ENCODE measurements at places on chromosomes 3 and 15.

GRCh38 chr15:41416128-41416741 is 660 bp upstream of the RTF1 start:
- no peak for DNase-seq

GRCh38 chr3:182606905-182607504 is 186.3 kb upstream of the ATP11B start:
- no peak for DNase-seq

DNA sequence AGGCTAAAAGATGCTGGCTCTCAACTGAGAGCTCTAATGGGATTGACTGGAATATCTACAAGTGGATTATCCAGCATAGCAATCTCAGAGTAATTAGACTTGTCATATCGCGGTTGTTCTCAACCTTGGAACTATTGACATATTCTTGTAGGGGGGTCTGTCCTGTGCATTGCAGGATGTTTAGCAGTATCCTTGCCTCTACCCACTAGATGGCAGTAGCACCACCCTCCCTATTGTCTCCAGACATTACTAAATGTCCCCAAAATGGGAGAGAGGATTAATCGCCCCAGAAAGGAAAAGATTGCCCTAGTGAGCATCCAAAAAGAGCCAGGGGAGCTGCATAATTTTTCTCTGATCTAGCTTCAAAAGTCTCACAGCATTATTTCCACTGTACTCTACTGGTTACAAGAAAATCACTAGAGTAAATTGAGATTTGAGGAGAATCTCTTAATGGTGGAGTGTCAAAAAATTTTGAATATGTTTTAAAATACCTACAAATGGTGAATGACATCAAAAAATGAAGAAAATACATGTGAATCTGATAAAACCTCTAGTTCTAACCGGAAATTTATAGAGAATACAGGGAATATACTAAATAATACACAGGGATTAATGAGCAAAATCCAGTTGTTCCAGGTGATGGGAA is 388.2 kb upstream of the AGTR1 start:
- no peak for DNase-seq

DNA sequence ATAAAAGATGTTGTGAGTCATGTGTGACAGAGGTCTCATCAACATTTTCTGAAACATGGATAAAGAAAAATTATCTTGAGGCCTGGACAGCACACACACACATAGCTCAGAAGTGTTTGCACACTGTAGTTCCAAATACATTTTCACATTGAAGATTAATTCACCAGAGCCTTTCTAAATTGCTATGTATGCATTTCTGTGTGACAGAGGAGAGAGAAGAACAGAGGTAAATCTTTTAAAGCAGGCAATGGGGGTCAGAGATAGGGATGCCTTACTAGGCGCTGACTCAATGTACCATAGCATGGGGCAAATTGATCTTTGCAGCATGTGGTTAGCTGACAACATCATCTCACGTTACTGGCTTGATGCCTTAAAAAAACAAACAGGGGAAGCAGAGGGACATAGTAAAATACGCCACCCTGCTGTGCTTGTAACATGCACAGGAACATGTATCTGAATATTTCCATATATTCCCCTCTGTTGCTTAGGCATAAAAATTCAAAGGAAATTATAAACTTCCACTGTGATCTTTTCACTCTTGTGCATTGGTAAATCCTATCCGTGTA is 7.7 kb downstream of the POU1F1 start:
- no peak for DNase-seq

- no peak for DNase-seq
These were observed 20.8 kb downstream of the UBE2E1 start for GRCh38 chr3:23826382-23827064.

DNA sequence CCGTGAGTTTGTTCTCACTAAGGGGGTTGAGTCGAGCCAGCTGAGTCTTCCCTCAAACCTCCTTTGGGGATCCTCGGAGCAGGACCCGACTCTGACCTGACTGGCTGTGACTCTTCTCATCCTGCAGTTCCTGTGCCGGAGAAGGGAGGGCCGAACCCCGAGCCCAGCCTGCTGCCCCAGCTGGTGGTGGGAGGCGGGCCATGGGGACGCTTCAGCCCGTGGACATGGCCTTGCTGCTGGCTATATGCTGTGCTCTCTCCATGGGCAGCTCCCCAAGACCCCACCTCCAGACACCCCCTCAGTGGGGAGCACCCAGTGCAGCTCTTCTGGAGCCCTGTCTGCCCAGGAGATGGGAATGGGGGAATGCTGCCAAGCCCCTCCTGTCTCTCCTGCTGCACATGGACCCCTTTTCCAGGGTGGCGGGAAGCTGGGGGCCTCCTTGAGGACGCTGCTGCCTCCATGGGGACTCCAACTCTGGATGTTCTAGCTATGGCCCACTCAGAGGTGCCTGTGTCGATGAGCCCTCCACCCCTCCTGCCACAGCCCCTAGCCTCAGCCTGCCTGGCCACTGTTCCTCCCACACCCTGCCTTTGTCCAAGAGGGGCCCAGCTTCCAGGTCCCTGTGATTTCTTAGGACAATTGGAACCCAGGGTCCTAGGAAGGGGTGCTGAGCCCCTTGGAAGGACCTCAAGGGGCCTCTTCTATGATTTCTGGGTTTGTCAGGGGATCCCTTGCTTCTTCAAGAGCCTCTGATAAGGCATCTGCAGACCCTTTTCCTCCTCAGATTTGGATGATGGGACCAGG is 12.8 kb downstream of the C15orf39 start:
- no peak for DNase-seq

DNA sequence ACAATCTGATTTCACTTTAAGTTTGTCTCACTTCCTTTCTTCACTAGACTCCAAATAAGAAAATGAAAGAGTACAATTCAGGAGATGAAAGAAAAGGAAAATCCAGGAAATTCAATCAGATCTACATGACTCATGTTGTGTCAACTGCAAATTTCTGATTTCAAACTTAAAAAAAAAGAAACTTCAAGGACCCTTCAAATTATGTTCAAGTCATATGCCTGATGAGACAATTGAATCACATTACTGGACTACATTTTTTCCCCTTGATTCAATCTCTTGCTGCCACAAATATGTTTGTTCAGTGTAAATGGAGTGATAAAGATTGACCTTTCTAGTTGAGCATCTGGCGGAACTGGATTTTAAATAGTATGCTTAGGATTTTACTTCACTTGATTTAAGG is 37.4 kb downstream of the FRMD5 start:
- DNase-seq: no peak

DNA sequence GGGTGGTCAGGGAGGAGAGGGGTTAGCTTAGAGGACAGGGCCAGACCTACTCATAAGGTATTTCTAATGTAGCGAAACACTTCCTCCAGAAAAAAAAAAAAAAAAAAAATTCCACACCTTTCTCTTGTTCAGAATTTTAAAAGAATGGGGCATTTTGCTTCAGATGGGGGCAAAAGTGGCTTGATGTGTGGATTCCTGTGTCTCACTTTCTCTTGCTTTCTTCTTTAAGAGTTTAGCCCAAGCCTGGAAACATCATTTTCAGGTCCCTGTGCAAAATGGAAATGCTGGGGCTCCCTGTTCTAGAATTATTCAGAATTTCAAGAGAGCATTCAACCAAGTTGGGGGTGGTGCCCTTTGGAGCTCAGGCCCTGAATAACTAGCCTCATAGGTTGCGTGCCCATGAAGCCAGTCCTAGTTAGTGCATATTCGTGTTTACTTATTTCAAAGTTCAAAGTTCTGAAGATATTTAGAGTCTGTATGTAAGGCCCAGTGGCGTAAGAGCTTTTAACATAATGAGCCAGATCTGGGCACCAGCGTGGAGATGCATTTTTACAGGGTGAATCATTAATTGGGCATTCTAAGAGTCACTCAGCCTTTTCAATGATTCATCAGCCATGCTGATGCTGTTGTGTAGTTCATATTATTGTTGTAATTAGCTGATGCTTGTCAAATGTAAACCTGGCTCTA is 104.5 kb downstream of the RPLP1 start:
- no peak for DNase-seq

DNA sequence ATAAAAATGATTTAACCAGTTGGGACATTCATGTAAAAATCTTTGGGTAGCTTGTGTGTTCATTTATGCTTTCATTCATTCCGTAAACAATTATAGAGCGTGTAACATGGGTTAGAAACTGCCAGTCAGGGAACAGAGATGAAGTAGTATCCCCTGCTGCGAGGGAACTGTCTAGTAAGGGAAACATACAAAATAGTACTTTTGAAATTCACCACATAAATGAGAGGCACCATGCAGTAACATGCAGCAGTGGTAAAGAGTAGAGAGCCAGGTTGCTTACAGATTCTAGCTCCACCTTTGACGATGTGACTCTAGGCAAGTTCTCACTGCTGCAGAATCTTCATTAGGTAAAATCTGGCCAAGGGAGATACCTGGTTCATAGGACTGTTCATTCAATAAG is 938 bp downstream of the DZIP3 start:
- DNase-seq: no peak

- no peak for DNase-seq
These were observed 55.4 kb downstream of the SETD2 start for GRCh38 chr3:47108546-47108945.

DNA sequence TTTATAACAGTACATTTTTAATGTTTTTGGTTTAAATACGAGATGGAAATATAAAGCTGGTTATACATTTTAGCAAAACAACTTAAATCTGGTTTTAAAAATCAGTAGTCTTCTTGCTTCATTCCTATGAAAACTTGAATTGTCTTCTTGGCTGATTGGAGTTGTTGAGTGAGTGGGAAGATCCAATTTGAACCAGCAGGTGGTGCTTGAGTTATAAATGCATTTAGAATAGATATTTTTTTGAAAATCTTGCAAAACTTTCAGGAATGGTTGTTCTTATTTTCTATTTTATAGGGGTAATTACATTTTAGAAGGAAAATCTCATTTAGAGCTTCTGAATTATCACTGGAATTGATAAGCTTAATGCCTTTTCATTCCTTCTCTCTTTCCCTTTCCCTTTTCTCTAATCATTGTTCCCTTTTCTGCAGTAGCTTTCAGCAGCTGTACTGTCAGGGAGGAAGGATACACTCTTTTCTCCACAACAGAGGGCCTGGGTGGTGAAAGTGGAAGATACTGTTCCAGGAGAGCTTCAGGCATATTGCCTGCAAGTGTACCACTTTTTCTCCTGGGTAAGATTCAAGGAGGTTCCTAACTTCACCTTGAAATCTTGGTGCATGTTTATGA is 335.6 kb downstream of the NLGN1 start:
- DNase-seq: peak; percentile 9

DNA sequence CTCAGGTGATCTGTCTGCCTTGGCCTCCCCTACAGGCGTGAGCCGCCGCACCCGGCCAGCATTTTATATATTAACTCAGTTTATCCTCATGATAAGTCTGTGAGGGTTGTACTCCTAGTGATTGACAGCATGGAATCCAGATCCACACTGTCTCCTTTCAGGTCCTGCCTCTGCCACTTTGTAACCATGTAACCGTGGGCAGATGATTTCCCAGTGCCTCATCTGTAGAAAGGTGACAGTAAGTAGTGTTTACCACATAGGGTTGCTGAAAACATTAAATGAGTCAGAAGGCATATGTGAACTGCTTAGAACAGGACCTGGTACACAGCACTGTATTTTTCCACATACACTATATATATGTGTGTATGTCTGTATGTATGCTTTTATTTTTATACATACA is 2.4 kb downstream of the FYTTD1 start:
- DNase-seq: no peak

DNA sequence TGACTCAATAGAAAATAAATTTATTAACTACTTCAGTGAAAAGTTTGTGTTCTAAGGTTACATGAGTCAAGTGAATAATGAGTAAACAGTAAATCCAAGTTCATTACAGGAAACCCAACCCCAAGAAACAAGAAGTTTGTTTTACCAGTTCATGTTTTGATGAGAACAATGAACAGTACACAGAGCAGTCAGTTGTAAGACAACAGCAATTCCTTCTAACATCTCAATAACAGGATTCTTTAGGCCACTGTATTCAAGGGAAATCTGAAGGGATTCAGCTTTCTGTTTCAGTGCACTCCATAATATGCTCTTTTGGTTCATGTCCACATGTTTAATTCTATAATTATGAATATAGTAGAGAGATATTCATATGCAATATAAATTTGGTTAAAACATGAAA is 18.4 kb downstream of the ATR start:
- DNase-seq: no peak

DNA sequence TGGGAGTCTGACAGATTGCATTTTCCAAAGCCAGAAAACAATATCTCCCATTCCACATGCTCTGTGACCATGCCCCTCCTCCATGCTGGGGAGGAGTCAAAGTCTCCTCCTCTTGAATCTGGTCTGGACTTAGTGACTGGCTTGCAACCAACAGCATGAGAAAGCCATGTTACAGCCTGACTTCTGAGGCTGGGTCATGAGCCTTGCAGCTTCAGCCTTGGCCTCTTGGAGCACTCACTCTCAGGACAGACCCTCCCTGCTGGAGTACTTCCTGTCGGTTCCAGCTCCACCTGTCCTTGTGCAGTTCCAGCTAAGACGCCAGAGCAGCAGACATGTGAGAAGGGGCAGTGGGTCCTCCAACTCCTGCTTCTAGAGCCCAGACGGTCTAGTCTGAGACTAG is 49.7 kb upstream of the RBSN start:
- no peak for DNase-seq

GRCh38 chr15:88121968-88122530 is 134.5 kb downstream of the NTRK3 start:
- DNase-seq: no peak

DNA sequence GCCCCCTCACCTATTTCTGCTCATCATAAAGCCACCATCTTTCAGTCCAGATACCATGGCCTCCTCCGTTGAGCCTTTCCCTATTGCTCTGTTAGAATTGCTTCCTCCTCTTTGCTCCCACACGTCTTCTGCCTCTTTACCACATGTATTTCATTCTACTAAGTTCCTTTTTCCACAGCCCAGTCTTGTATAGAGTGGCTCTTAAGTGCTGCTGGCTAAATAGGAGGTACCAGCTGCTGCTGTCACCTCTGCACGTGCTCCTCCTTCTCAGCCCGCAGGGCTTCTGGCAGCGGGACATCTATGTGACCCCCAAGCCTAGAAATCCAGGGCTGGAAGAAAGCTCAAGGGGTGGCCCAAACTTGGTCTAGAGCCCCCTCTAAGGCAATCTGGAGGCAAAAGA is 38.8 kb upstream of the PLXND1 start:
- no peak for DNase-seq

DNA sequence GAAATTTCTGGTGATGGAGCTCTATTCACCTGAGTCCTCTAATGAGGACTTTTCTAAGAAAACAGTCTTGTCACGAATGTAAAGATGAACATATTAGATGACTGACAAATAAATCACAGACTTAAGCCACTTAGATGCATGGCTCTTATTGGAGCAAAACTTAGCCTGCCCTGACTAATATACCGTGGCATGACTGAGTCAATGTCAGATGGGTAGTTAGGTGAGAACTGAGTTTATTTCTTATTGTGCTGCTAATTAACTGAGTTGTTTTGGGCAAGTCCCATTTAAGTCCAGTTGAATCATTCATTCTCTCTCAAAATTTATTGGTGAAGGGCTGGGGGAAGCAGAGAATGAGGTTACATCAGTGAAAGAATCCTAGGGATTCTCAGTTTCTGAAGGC is 459.8 kb downstream of the MCTP2 start:
- DNase-seq: no peak
